K562 (cell line): ENCODE measurements at places on chromosomes 1 and 21. TPM values are rescaled to one million over a fixed set of nuclear protein-coding genes. Genes with fewer than 3 reads are reported as not detected.

DNA sequence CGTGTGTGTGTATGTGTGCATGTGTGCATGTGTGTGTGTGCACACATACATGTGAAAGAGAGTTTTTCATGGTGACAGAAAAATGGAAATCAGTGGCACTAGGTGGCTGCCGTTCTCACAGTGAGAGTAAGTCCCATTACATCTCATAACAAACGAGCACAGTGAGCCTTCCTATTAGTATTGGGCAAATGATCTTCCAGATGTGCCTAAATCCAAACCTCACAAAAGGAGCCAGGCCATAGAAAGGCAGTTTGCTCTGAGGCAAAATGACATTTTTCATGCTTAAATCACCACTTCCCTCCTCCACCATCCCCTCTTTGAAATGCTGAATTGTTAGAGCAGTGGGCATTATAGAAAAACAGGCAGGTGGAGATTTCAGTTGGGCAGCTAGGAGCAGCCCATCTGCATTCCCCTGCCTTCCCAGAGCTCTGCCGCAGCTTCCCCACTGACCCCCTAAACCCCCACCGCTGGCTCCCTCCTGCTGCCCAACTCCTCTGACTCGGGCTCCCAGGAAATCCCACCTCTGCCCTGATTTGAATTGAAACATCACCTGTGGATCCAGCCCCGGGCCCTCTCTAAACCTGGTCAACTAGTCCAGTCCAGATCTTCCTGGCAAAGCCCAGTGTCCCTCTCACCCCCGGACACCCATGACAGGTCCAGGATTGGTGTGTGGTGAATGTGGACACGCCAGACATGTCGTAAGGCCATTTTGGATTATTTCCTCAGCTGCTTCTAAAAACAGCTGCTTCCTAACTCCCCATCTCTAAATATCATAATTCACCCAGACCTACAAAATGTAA lies 190.5 kb downstream of the SEC16B start:
- no peak for DNase-seq

DNA sequence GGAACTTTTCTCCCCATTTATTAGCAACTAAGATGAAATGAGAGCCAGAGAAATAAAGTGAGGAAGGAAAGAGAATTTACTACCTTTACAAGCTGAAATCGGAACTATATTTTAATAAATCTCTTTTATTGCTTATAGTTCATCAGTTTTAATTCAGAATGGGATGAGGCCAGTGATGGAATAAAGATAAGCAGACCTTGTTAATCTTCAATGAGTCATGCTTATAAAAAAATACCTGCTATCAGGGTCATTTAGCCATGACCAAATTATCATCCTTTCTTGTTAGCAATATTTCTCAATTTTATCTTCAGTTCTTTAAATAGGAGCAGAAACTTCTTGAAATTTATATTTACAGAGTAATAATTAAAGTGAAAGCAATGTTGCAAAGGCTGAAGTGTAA lies 26.1 kb downstream of the RGS4 start:
- no peak for DNase-seq

GRCh38 chr1:70487910-70488665 lies 77.0 kb downstream of the CTH start:
- peak; percentile 72 for DNase-seq

DNA sequence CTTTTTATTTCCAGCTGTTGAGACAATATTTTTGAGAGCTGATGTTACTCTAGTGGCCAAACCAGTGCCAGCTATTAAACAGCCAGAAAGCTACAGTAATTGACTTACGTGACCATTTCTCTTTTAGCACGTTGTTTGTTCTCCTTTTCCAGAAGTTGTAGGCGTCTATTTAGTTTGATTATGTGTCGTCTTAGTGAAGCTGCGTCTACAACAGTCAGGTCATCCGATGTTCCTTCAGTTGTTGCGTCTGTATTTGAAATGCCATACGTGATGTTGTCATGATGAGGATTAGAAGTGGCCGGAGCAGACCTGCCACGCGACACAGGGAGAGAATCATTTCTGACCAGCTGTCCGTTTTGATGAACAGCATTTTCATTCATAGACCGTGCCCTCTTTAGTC lies 38.2 kb downstream of the TMEM51 start:
- no peak for DNase-seq

GRCh38 chr1:154628121-154628405 lies 20.1 kb upstream of the ADAR start:
- DNase-seq, result no peak

- no peak for DNase-seq
These were observed 398.4 kb downstream of the PRDM2 start for GRCh38 chr1:14098294-14098913.

LCE2B gene
- not detected in 2 replicates for polyA plus RNA-seq

OR2W3 gene
- 3.1 and 3.7 TPM in 2 replicates for polyA plus RNA-seq
